ENCODE measurements at places on chromosomes 11 and 22.

DNA sequence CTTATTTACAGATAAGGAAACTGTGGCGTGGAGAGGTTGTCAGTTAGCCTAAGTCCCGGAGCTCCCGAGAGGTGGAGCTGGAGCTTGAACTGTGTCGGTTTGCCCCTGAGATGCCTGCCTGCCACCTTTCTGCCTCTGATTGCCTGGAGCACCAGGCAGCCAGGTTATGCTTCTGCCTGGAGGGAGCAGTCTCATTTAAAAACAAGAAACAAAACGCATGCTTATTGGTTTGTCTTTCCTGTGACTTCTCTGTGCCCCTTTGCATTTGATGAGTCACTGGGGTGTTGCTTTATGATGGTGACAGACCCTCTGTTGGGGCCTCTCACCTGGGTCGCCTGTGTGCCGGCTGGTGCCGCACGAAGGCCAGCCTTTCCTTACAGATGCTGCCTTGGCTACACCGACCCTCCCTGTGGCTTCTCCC, 12.2 kb downstream of the AP2A2 start:
- DNase-seq = no peak

- no peak for DNase-seq
Measured at GRCh38 chr11:44842220-44842619, 108.5 kb downstream of the TP53I11 start.

DNA sequence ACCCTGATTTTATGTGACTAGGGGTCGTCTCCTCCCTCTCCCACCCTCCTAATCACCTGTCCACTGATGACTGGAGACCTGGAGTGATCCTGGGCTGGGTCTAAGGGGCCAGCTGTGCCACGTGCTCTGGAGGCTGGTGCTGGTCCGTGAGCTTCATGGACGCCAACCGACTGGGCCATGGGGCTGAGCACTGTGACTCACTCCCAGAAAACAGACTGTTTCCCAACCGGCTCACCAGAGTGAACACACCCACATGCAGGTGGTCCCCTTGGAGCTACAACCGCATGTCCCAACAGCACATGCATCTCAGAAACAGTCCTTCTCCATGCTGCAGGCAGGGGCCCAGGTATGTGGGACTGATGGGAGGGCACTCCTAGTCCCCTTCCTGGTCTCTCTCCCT, 14.0 kb upstream of the LMO1 start:
- DNase-seq = no peak

DNA sequence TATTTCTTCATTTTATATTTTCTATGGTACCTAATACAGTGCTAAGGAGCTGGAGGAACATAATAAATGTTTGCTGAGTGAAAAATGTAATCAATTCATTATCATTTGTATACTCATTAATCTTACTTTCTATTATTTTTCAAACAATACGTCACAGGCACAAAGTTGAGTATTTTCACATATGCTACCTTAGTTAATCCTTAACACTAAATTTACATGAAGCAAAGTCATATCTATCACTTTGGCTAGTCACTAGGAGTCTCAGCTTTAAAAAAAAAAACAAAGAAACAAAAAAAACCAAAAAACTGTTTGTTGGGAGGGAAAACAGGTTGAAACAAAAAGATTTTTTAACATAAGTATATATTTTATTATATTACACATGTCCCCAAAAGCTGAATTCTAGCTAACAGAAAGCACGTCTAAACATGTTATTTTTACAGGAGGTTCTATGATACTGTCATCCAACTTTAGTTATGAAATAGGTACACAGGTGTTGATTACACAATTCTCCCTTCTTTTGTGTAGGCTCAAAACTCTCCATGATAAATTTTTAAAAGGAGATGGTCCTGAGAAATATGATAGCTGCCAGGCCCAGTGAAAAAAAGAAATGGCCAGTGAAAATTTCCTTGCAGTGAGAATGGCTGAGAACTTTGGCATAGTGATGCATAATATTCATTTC, 14.3 kb downstream of the HPS5 start:
- no peak for DNase-seq

DNA sequence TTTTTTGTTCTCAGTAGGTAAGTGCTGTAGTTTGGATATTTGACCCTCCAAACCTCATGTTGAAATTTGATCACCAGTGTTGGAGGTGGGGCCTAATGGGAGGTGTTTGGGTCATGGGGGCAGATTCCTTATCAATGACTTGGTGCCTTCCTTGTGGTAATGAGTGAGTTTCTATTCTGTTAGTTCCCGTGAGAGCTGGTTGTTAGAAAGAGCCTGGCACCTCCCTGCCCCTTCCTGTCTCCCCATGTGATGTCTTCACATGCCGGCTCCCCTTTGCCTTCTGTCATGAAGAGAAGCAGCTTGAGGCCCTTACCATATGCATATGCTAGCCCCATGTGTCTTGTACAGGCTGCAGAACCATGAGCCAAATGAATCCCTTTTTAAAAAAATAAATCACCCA, 138.3 kb downstream of the TMEM135 start:
- DNase-seq = no peak

- DNase-seq = no peak
Measured at GRCh38 chr11:112822478-112823274, 138.5 kb upstream of the NCAM1 start.

- no peak for DNase-seq
Measured at GRCh38 chr22:30261134-30261533, 5.5 kb downstream of the OSM start.

GRCh38 chr11:118151431-118151830, 1.2 kb downstream of the SCN4B start:
- no peak for DNase-seq

- no peak for DNase-seq
Measured at GRCh38 chr22:24413736-24414385, 13.5 kb upstream of the ADORA2A start.

DNA sequence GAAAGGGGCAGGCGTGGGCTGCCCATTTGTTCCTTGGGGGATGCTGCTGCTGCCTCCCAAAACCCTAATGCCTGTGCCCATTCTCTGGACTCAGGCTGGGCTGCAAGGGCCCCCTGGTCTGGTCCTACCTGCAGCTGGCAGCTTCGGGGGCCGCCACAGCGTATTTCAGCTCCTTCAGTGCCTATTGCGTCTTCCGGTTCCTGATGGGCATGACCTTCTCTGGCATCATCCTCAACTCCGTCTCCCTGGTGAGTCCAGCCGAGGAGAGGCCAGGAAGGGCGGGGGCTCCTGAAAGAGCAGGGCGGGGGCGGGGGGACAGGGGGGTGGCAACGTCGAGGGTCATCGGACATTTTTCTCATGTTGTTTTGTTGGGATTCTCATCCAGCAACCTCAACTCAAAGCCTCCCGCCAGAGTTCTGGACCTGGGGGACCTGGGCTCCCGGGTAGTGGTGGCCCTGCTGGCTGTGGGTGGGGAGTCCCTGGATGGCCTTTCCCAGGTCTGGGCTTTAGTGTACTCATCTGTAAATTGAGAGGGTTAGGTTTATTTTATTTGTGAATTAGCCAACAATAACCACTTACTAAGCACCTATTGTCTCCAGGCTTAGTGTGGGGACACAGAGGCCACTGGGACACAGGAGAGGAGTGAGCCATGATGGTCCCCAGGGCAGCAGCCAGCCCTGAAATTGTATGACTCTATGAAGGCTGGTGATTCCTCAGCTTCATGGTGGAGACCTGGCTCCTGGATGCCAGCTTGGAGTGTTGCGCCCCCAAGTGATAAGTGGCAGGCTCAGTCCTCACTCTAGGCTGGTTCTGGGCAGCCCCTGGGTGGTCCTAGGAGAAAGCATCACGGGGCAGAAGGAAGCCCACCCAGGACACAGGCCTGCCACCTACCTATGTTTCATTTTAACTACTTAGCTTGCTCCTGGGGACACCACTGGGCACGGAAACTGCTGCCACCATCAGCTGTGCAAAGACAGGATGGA, 36.0 kb downstream of the CAPN1 start:
- no peak for DNase-seq

- no peak for DNase-seq
Measured at GRCh38 chr11:60991457-60991856, 20.0 kb downstream of the CD6 start.

GRCh38 chr11:44976576-44976975, 25.9 kb upstream of the TP53I11 start:
- DNase-seq = no peak

- no peak for DNase-seq
Measured at GRCh38 chr22:29630987-29631386, 27.6 kb downstream of the NF2 start.

- no peak for DNase-seq
Measured at GRCh38 chr22:43155789-43156188, 4.4 kb downstream of the TSPO start.

- no peak for DNase-seq
Measured at GRCh38 chr22:27224485-27225374, 567.3 kb downstream of the MIAT start.

DNA sequence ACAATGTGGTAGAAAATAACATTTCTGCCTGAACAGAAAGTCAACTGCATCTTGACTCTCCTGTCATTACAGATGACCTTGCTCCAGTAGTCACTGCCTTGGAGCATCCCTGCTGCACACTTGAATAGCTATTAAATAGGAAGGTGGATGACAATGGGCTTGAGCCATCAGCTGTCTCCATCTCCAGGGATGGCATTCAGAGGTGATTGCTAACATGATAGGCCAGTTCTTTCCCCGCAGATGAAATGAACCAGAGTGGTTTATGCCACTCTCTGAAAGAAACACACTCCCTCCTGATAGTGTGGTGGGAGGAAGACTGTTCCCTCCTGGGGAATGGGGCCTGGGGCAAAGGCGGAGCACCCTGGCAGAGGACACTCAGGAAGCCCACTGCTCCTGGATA, 57.1 kb upstream of the OLFML1 start:
- no peak for DNase-seq

GRCh38 chr11:32892355-32893092, at the start of gene QSER1:
TSS of gene QSER1 (plus strand) at chr11:32892811. CDS start at chr11:32893126, 315 bp downstream.
- DNase-seq = peak; percentile 99

- DNase-seq = no peak
Measured at GRCh38 chr22:21734540-21735199, 924 bp downstream of the YPEL1 start.

DNA sequence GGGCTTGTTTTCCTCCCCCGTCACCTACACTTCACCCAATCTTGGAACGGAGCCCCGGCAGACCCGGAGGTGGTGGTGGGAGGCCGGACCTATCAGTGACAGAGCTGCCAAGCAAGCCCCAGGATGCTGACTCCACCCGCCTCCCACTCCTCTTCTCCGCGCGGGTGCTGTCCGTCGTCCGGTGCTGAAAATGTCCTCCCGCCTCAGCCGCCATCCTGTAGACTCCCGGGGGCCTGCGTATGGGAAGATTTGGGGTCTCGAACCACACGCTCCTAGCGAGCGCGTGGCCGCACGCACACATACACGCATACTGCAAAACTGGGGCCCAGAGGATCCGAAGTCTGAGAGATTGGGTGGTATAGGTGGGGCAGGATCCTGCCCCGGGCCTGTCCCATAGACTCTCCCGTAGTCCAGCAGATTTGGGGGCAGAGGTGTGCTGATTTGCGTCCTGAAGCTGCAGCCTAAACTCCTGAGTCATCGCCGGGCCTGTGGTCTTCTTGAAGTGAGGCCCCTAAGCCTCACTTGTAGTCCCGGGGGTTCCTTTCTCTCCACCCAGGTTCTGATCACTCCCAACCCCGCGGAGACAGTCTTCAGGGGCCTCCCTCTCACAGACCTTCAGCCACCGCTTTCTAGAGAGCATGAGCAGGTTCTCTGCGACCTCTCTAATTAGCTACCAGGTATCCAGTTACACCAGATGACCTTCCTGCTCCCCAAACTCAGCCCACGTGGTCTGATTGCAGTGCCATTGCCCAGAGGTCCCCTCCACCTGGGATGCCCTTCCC, 796 bp upstream of the YIF1A start:
- DNase-seq = no peak

GRCh38 chr11:15446929-15447328, 332.2 kb downstream of the INSC start:
- DNase-seq = no peak

DNA sequence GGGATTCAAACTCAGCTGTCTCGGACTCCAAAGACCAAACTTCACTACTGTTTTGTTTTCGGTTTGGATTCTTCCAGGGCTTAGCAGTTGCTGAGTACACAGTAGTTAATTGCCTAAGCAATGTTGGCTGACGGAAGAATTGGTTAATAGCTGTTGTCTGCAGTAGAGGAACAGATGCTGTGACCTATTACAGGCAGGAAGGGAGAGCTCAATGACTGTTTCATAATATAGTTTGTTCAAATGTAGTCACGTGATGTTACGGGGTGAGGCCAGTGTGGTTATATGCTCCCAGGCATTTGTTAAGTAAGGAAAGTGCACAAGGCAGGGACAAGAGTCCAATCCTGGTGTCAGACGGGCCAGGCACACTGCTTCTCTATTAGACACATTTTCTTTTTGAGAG, 222.6 kb upstream of the CCDC90B start:
- DNase-seq = no peak

GRCh38 chr22:22693531-22693884, 49.1 kb downstream of the GGTLC2 start:
- DNase-seq = no peak

- no peak for DNase-seq
Measured at GRCh38 chr11:34337016-34337415, 20.8 kb downstream of the ABTB2 start.

- DNase-seq = no peak
Measured at GRCh38 chr11:2810411-2811205, 75.0 kb downstream of the CDKN1C start.
